ENCODE measurements at places on chromosomes 13 and 19. TPM values are rescaled to one million over a fixed set of nuclear protein-coding genes. Genes with fewer than 3 reads are reported as not detected.

The SOX21 gene
- total RNA-seq = not detected

The MAB21L1 gene
- total RNA-seq = not detected

The ZSCAN1 gene
- total RNA-seq = not detected

The VSTM2B gene
- total RNA-seq = not detected

The VSTM1 gene
- not detected for total RNA-seq

The OR7C1 gene
- total RNA-seq = not detected

The PLIN4 gene
- total RNA-seq = 0.04 TPM

The PLEKHF1 gene
- total RNA-seq = 21.3 TPM

The MLLT1 gene
- total RNA-seq = 63.9 TPM

The BEST2 gene
- total RNA-seq = not detected

The TUBA3C gene
- not detected for total RNA-seq

The FAM216B gene
- not detected for total RNA-seq

The ZNF554 gene
- 2.3 TPM for total RNA-seq

The FCAR gene
- total RNA-seq = not detected

The ZGLP1 gene
- 7.3 TPM for total RNA-seq

The CELF5 gene
- total RNA-seq = 0.11 TPM

The TMEM59L gene
- not detected for total RNA-seq

The ERICH6B gene
- total RNA-seq = not detected

The OR4F17 gene
- not detected for total RNA-seq

The LIM2 gene
- 0.93 TPM for total RNA-seq

The DNAAF3 gene
- total RNA-seq = 0.27 TPM

The ZFP28 gene
- total RNA-seq = 3.4 TPM

The ZNF563 gene
- total RNA-seq = 2.8 TPM

The GAPDHS gene
- total RNA-seq = not detected

The SHISA7 gene
- not detected for total RNA-seq

The S1PR5 gene
- 1.5 TPM for total RNA-seq

The XRCC1 gene
- total RNA-seq = 37.0 TPM

The CLDND2 gene
- 25.0 TPM for total RNA-seq

The KLHL1 gene
- not detected for total RNA-seq

The ZNF30 gene
- total RNA-seq = 6.4 TPM

The PDE4A gene
- 22.2 TPM for total RNA-seq

The DZIP1 gene
- not detected for total RNA-seq

The AXL gene
- 0.09 TPM for total RNA-seq

The ZNF556 gene
- not detected for total RNA-seq

The ACTMAP gene
- 10.3 TPM for total RNA-seq

The C19orf33 gene
- not detected for total RNA-seq
